ENCODE measurements at places on chromosomes 7 and 10. TPM values are rescaled to one million over a fixed set of nuclear protein-coding genes. Genes with fewer than 3 reads are reported as not detected.

DNA sequence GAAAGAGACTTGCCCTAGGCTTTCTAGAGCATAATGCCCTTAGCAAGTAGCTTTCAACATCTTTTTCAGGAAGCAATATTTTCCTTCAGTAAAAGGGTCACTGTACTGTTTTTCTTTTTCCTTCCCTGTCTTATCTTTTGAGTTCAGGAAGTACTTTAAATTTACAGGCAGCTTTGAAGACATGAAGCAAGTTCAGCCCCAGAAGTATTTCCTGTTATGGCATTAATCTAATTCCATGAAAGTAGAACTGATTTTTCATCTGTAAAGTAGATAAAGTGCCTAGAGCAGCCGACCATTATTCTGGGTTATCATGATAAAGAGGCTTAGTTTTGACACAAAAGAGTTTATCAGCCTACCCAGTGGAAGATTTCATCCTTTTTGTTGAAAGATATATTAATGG is 288.2 kb downstream of the ADK start:
- no peaks in the 10 kb centered on the region for H3K4me1 ChIP-seq
- no peak for DNase-seq
- H3K4me3 ChIP-seq, result no peak overlapping the region
- no peak overlapping the region for H3K27ac ChIP-seq

Gene C10orf53
- total RNA-seq, result not detected

GRCh38 chr10:117662126-117662525 is 119.6 kb downstream of the EMX2 start:
- no peak overlapping the region for H3K4me3 ChIP-seq
- no peaks in the 10 kb centered on the region for H3K4me1 ChIP-seq
- H3K27ac ChIP-seq, result no peak overlapping the region
- no peaks in the 10 kb centered on the region for H3K27me3 ChIP-seq

Gene ZNF777
- total RNA-seq, result 5.6 TPM

DNA sequence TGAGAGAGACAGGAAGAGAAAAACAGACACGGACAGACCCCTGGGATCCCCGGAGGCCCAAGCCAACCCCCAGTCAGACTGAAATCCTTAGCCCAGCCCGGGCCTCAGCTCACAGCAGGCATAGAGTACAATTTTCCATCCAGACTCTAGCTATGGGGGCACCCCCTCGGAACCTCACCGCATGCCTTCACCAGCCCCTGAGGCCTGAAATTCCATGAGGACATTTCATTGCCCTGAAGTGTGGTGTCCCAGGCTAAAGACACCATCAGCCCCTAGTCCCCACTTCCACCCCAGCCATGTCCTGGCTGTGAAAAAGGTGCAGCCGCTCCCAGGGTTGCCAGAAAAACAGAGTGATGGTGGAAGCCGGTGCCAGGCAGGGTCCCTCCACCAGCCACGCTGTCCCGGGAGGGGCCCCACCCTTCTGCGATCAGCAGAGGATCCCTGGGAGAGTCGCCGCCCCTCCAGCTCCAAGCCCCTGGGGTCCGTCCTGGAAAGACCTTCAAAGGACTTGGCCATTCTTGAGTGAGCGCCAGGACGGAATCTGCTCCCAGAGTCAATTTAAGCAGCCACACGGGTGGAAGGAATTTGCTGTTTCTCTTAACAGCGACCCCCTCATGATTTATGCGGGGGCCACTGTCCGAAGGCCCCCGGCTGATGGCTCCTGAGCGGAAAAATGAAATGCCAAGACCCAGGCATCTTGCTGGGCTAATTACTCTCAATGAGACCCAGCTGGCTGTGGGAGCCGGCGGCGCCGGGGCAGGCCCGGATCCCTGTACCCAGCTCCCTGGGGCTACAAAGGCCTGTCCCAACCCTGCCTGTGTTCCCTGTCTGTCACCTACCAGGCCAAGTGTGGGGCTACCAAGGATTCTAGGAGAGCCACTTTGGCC is 23.2 kb downstream of the MYL10 start:
- H3K4me1 ChIP-seq, result no peaks in the 10 kb centered on the region
- H3K27ac ChIP-seq, result no peak overlapping the region
- no peak for DNase-seq
- H3K4me3 ChIP-seq, result no peak overlapping the region
- H3K27me3 ChIP-seq, result no peaks in the 10 kb centered on the region

DNA sequence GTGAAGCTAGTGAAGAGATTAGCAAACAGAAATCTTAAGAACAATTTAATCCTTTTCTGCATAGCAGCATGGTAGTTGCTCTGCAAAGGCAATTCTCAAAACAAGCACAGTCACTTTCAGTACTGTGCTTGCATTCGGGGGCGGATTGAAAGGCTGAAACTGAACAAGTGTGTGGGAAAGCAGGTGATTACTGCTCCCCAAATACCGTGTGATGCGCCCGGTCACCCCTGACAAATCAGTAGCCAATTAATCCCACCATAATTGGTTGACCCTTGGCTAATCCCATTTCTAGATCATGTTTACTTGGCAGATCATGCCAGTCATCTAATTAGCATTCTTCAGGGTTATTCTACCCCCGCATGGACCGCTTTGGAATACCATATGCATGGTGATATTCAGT is 76.5 kb upstream of the ADRB1 start:
- H3K4me3 ChIP-seq, result no peak overlapping the region
- H3K36me3 ChIP-seq, result no peaks in the 10 kb centered on the region
- H3K27me3 ChIP-seq, result no peaks in the 10 kb centered on the region
- no peak for DNase-seq
- H3K4me1 ChIP-seq, result no peaks in the 10 kb centered on the region

Gene ADAMTS14
- total RNA-seq, result not detected

Gene ANKIB1
- 30.8 TPM for total RNA-seq

DNA sequence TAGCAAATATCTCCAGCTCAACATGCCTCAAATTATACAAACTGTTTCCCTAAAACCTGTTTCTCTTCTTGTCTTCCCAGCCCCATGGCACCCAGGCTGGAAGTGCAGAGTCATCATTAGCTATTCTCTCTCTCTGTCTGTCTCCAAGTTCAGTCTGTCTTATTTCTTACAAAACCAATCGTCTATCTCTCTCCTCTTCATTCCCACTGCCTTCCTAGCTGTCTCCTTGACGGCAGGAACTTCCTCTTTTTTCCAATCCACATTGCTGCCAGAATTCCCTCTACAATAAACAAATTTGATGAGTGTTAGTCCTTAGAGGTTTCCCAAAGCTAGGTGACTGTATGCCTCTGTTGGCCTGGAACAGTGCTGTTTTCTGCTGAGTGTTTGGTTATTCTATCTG is 14.9 kb upstream of the ZNRF2 start:
- no peak overlapping the region for H3K4me3 ChIP-seq
- H3K36me3 ChIP-seq, result no peaks in the 10 kb centered on the region
- H3K27ac ChIP-seq, result no peak overlapping the region
- no peaks in the 10 kb centered on the region for H3K27me3 ChIP-seq

DNA sequence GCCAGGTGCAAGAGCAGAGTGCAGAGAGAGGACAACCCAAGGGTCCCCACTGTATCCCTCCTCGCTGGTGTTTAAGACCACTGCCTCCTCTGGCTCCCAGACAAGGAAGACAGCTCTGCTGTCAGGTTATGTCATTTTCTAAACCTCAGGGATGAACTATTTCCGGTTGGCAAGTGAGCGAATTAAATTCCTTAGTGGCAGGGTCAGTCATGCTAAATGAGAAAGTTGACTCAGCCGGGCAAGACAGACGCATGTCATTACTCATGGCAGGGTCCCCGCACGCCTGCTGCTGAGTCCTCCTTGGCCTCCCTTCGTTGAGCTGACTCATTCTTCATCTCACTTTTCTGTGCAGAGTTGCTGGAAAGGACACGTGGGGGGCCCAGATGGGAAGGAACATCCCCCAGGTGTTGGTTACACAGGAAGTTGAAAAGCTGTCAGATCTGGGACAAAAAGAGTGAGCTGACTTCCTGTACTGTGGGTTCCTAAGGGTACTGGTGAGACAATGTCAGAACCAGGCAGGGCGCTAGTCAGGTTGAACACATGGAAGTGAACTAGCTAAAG is 47.1 kb upstream of the UCN3 start:
- no peak overlapping the region for H3K27ac ChIP-seq
- H3K4me1 ChIP-seq, result no peaks in the 10 kb centered on the region
- H3K36me3 ChIP-seq, result no peaks in the 10 kb centered on the region
- DNase-seq, result no peak

GRCh38 chr7:120170834-120171233 is 102.1 kb upstream of the KCND2 start:
- DNase-seq, result no peak
- H3K27ac ChIP-seq, result no peak overlapping the region
- H3K4me3 ChIP-seq, result no peak overlapping the region
- H3K36me3 ChIP-seq, result no peaks in the 10 kb centered on the region
- H3K4me1 ChIP-seq, result no peaks in the 10 kb centered on the region

DNA sequence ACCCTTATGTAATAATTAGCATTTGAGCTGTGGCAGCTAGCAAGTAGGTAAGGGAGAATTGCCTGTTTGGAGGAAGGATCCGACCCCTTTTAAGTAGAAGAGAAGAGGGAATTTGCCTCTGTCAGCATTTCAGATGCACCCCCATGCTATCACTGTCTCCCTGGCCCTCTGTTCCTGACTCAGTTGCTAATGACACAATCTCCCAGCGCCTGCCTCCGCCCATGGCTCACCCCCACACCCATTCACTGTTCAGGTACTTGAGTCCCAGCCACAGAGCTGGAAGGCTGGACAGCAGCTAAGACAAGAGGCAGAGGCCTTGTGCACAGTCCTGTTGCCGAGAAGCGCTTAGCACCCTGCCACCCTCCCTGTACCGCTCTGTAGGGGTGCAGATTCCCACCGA is 512.3 kb upstream of the GALNT17 start:
- DNase-seq, result no peak
- peaks cover 2% of the 10 kb centered on the region for H3K4me1 ChIP-seq
- no peaks in the 10 kb centered on the region for H3K36me3 ChIP-seq
- H3K27me3 ChIP-seq, result no peaks in the 10 kb centered on the region
- no peak overlapping the region for H3K4me3 ChIP-seq
- no peak overlapping the region for H3K27ac ChIP-seq

DNA sequence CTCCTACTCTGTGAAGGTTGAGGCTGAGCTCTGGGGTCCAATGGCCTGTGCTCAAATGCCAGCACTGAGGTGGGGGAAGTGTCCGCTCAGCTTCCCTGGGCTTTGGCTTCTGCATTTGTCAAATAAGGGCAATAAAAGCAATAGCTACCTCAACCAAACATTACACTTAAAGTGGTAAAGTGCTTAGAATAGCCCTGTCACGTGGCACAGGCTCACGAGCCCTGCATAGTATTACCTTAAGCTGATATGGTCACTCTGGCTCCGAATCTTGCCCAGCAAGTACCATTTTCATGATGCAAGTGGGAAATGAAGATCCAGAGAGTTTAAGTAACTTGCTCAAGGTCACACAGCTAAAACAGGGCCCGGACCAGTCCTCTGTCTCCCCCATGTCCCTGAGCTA is 451.1 kb upstream of the ZMIZ1 start:
- H3K4me1 ChIP-seq, result no peaks in the 10 kb centered on the region
- no peaks in the 10 kb centered on the region for H3K27me3 ChIP-seq
- no peak for DNase-seq
- H3K36me3 ChIP-seq, result no peaks in the 10 kb centered on the region
- H3K4me3 ChIP-seq, result no peak overlapping the region
- no peak overlapping the region for H3K27ac ChIP-seq

DNA sequence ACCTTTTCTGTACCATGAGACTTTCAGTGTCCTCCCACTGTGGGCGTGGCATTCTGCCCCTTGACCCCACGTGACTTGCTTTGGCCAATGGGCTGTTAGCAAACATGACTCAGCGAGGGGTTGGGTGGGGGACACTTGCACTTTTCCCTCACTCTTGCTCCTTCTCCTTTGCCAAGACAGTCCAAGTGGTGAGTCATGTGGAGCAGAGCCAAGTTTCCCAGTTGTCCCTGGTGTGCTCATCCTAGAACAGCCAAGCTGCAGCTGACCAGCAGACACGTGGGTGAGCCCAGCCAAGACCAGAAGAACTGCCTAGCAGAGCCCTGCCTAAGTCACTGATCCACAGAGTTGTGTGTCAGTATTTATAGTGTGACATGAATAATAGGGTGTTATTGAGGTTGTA is 82.8 kb upstream of the CPXM2 start:
- no peak for DNase-seq
- no peaks in the 10 kb centered on the region for H3K27me3 ChIP-seq
- no peak overlapping the region for H3K4me3 ChIP-seq
- no peaks in the 10 kb centered on the region for H3K36me3 ChIP-seq
- H3K4me1 ChIP-seq, result no peaks in the 10 kb centered on the region

Gene MYL10
- not detected for total RNA-seq

Gene PALD1
- total RNA-seq, result 10.5 TPM

Gene NXPH1
- not detected for total RNA-seq

- no peaks in the 10 kb centered on the region for H3K4me1 ChIP-seq
- H3K4me3 ChIP-seq, result no peak overlapping the region
- DNase-seq, result no peak
- no peaks in the 10 kb centered on the region for H3K27me3 ChIP-seq
Measured at GRCh38 chr7:147196481-147196880, 1079.9 kb downstream of the CNTNAP2 start.

DNA sequence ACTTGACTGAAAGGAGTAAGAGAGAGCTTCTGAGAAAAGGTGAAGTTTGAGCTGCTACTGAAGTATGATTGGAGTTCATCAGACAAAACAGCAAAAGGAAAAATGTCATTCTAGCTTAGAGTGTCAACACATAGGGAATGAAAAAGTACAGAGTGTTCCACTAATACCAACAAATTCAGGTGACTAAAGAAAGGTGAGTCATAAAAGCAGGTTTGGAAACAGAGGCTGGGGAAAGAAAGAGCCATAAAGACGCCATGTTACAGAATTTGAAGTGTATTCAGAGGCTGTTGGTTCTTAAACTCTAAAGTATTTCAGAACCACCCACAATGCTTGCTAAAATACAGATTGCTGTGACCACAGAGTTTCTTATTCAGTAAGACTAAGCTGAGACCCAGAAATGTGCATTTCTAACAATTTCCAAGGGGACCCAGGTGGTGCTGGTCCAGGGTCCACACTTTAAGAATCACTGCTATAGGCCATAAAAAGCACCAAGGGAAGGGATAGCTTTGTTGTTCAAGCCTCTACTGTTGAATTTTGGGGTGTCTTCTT is 143.1 kb downstream of the ELAPOR2 start:
- DNase-seq, result no peak
- H3K4me1 ChIP-seq, result no peaks in the 10 kb centered on the region
- H3K4me3 ChIP-seq, result no peak overlapping the region
- H3K36me3 ChIP-seq, result no peaks in the 10 kb centered on the region
- no peak overlapping the region for H3K27ac ChIP-seq

Gene MUC12
- 0.92 TPM for total RNA-seq

Gene INMT
- total RNA-seq, result 79.5 TPM

Gene NPC1L1
- total RNA-seq, result 0.05 TPM
